ENCODE measurements at places on chromosomes 6 and 20.

GRCh38 chr20:53174454-53174853, 202.3 kb downstream of the TSHZ2 start:
- no peak for DNase-seq

GRCh38 chr6:64122712-64123375, 487.2 kb downstream of the PHF3 start:
- no peak for DNase-seq

GRCh38 chr6:76681781-76682180, 609.3 kb upstream of the IMPG1 start:
- DNase-seq, result no peak

DNA sequence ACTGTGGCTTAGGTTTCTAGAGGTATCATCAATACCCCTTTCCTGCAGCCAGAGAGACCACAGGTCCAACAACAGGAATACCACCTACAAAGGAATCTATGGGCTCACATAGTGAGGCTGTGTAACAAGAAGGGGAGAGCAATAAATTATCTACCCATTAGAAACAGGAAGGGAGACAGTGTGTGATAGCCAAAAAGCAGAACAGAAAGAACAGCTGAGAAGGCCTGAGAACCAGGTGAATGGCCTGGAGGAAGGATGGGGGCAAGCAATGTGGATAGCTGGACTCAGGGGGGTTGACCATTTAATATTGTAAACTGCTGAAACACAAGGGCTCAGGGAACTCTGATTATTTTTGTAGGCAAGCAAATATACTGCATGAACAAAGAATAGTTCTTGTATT, 628.2 kb downstream of the COL12A1 start:
- DNase-seq, result no peak

DNA sequence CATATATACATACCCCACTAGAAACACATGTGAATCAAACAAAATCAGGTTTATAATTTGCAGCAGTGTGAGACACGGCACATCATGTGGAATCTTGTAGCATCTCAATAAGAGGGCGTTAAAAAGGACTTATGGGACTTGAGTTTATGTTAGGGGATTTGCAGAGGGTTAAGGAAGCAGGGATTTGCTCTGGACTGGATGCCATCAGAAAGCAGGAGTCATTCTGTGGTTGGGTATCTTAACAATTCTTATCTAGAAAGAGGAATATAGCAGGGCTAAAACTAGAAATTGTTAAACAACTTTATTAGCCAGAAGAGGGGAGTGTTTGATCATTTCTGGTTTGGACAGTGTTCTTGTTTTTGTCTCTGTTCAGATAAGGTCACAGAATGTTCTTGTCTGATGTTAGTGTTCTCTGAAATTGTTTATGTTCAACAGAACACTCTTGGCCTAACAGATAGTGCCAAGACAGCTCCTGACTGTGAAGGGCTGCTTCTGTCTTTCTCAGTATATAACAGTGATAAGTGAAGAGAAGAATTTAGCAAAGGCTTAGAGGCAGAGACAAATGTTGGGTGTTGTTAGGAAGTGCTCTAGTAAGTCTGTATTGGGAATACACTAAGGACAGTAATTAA, 39.2 kb downstream of the LIN28B start:
- no peak for DNase-seq

DNA sequence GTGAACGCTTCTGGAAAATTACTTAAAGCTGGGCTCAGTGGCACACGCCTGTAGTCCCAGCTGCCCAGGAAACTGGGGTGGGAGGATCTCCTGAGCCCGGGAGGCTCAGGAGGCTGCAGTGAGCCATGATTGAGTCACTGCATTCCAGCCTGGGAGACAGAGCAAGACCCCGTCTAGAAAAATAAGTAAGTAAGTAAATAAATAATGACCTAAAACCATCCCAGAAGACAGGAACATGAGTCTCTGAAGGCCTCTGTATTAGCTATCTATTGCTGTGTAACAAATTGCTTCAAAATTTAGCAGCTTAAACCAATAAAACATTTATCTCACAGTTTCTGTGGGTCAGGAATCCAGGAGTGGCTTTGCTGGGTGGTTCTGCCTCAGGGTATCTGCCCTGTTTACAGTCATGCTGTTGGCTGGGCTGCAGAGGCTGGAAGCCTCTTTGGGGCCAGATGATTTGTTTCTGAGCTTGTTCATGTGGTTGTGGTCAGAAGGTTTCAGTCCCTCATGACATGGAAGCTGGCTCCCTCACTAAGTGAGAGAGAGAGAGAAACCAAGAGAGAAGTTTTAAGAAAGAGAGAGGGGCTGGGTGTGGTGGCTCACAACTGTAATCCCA, 48.4 kb upstream of the NCOA3 start:
- no peak for DNase-seq

GRCh38 chr6:28245206-28245941, 6.7 kb downstream of the ZKSCAN4 start:
- no peak for DNase-seq

DNA sequence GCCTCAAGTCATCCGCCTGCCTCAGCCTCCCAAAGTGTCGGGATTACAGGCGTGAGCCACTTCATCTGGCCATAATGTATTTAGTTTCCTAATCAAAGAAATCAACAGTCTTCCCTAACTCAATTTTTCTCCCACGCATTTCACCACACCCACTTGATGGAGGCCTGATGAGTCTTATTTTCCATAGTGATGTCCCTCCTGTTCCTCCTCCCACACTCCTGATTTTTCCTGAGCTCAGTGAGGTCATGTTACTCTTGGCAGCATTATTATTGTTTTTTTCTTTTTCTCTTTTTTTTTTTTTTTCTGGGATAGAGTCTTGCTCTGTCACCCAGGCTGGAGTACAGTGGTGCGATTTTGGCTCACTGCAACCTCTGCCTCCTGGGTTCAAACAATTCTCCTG, 8.9 kb downstream of the ABRACL start:
- no peak for DNase-seq

DNA sequence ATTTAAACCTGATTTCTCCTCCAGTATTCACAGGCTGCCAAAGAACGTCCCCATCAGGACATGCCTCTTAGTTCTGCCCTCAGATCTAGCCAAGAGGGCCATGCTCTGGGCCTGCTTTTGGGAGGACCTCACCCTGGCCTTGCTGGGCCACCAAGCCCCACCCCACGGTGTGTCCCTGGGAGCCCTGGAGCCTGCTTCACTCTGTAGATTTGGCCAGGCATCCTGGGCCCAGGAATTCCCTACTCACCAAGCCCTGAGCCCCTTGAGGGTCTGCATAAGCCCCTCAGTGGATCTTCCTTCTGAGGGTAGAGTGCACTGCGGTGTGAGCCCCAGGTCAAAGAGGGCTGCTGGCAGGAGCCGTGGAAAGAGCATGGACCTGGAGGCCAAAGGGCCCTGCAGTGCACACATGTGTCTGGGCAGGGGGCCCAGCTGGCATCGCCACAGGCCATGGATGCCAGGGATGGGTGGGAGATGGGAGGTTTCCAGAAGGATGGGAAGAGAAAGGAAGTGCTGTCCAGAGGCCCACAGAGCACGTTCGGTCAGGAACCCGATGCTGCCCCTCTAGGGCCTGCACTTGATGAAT, 98.0 kb downstream of the DACT2 start:
- no peak for DNase-seq

- no peak for DNase-seq
Measured at GRCh38 chr20:58179083-58179431, 49.4 kb downstream of the ANKRD60 start.

- DNase-seq, result no peak
Measured at GRCh38 chr20:25315418-25316210, 67.7 kb downstream of the PYGB start.

- DNase-seq, result no peak
Measured at GRCh38 chr20:47551222-47551621, 49.5 kb downstream of the NCOA3 start.

DNA sequence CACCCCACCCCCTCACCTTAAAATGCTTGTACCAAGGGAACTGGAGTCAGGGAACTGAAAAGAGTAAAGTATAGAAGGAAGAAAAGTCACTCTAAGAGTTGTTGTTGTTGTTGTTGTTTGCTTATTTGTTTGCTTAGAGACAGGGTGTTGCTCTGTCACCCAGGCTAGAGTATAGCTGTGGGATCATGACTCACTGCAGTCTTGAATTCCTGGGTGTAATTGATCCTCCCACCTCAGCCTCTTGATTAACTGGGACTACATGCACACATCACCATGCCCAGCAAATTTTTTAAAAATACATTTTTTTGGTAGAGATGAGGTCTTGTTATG, 681.6 kb upstream of the GJE1 start:
- DNase-seq, result no peak

DNA sequence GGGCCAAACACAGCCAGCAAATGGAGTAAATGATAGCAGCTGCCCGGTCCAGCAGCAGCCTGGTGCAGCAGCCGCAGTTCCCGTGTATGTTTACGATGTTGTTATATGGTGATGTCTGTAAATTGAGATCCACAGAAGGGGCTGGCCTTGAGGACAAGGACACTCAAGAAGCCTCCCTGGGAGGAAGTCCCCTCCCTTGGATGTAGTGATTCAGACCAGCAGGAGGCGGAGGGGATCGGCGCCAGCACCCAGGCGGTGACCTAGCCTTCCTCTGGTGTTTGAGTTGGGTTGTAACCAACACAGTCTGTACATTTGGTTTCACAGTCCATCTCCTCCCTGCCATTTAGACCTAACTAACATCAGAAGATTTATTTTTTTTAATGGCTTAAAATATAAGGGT, 187.8 kb downstream of the SYNDIG1 start:
- no peak for DNase-seq

- DNase-seq, result no peak
Measured at GRCh38 chr20:63737695-63737944, 1.2 kb downstream of the LIME1 start.

DNA sequence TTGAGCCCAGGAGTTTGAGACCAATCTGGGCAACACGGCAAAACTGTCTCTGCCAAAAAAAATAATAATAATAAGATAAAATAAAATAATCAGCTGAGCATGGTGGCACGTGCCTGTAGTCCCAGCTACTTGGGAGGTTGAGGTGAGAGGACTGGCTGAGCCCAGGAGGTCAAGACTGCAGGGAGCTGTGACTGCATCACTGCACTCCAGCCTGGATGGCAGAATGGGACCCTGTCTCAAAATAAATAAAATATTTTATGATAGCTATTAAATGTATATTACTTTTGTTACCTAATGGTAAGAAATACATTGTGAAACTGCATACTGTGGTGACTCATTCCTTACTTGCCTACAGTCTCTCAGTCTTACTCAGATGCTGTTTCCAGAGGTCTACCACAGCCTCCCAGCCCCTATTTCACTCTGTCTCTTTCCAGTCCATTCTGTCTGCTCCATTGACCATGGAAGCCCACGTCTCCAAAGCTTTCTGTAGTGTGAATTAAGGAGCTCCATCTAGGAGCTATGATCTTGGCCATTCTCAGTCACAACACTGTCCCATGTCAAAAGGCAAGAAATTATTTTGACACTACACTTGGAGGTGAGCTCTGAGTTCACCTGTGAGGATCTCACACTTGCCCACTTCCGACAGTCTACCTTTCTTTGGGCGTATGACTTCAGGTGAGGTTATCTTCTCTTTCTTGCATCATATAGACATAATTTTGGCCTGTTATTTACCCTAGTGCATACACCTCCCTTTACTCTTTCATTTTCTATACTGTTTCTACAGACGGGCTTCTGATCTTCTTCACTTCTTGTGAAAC, 22.4 kb upstream of the SNX9 start:
- no peak for DNase-seq

DNA sequence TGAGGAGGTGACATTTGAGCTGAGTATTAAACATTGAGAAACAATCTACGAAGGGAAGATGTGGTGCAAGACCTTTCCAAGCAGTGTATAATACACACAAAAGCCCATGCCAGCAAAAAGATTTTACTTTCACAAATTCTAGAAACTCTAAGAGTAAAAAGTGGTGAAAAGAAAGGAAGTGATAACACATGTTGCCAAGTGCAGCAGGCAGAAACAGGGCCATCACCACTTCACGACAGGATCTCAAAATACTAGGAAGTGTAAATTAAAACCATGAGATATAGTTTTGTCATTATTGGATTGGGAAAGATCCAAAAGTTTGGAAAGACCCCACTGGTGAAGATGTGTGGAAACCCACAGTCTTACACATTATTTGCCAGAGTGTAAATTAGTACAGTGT, 1.7 kb upstream of the ENTPD6 start:
- DNase-seq, result no peak

DNA sequence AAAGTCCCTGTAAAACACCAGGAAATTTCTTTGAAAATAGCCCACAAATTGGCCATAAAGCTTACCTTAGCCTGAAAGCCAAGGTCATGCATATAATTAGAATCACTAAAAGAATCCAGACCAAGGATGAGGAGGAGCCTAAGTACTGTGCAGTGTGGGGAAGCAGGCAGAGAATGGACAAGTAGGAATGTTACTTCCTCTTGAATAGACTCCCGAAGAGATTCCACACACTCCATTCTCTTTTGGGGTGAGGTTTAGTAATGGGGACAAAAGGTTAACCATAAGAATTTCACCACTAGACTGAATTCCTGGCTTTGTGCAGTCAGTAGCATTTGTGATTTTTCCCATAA, 27.5 kb upstream of the MARCKS start:
- DNase-seq, result no peak

- no peak for DNase-seq
Measured at GRCh38 chr20:52747845-52748284, 224.3 kb upstream of the TSHZ2 start.

DNA sequence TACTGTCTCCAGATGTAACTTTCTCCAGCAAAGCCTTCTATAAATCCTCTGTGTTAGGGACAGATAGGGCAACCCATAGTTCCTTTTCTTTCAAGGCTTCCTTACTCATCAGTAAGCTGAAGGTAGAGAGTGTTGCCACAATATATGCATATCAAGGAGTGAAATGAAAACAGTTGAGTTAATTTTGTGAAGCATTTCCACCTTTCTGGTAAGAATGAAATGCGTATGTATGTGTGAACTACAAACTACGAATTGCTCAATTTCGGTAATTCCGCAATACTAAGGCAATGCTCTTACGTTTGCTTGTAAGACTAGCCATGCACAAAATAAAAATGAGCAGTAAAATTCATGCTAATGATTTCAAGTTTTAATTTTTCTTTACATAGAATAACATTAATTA, 61.2 kb upstream of the HBS1L start:
- DNase-seq, result no peak

GRCh38 chr6:32882879-32883250, 28.9 kb downstream of the PSMB9 start:
- no peak for DNase-seq

GRCh38 chr20:62838128-62838891, 21.5 kb downstream of the COL9A3 start:
- DNase-seq, result no peak

- no peak for DNase-seq
Measured at GRCh38 chr6:25617997-25618396, 34.0 kb upstream of the SCGN start.

DNA sequence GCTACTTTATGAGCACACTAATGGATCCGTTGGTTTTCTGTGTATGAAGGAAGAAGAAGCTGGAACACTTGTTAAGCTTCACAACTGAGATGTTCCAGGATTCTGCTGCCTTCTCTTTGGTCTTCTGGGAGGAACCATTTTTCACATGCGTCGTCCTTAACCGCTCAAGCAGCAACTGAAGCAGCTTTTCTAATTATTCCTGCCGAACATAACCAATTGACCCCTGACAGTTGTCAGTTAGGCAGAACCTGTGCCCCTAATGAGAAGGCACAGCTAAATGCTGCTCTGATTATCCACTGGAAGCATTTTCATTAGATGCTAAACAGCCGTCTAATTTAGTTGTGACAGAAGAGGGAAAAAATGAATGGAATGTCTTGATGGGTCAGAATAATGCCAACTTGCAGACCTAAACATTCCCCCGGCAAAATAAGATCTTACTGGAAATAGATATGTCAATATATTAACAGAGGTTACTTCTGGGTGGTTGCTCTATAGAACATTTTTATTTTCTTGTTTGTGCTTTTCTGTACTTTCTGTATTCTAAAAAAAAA, 85.0 kb upstream of the SMLR1 start:
- no peak for DNase-seq

- no peak for DNase-seq
Measured at GRCh38 chr20:52978851-52979250, 6.7 kb downstream of the TSHZ2 start.
